ENCODE measurements at places on chromosomes 1 and 21.

- DNase-seq = no peak
Measured at GRCh38 chr1:94205639-94206038, 31.7 kb downstream of the ARHGAP29 start.

DNA sequence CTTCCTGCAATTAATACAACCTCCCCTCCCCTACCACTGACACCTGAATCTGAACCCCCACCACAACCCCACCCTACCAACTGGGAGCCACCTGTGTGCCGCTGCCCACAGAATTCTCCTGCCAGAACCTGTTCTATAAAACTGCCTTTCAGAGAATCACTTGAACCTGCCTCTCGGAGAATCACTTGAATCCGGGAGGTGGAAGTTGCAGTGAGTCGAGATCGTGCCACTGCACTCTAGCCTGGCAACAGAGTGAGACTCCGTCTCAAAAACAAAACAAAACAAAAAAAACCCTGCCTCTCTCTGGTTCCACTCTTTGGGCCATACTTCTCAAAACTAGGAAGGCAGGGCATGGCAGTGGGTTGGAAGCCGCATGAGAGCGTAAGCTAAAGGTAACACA, 5.7 kb downstream of the URB1 start:
- DNase-seq = no peak

DNA sequence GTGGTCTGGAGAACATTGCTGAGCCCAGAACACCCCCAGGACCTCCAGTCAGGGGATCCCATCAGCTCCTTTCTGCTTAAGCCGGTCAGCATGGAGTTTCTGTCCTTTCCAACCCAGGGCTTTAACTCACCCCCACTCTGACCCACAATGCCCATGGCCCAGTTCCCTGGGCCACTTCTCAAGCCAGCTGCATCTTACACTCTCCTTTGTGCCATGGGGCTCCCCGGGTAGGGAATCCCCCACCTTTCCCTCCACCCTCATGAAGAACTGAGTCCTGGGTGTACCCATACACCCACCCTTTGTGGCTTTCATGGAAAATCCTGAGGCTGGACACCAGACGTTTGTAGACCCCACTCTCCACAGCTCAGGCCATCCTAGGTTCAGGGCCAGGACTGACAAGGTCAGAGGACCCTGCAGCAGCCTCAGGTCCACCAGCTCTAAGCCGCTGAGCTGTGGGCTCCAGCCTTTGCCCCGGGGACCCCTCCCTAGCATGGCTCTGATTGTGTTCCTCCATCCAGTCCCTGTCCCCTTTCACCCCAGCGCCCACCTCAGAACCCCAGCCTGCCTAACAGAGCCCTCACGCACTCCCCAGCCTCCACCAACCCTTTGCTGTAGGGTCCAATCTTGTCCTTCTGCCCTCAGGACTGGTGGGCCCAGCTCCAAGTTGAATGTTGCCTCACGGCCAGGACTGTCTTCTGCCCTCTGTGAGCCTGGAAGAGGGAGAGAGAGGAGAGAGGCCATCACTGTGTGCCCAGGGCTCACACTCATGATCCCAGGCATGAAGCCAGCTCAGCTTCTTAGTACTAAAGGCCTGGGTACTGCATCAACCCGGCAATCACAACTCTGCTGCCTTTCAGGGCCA, 394.8 kb downstream of the MATN1 start:
- DNase-seq = no peak

GRCh38 chr21:23009360-23009759, 2011.2 kb downstream of the NCAM2 start:
- no peak for DNase-seq

DNA sequence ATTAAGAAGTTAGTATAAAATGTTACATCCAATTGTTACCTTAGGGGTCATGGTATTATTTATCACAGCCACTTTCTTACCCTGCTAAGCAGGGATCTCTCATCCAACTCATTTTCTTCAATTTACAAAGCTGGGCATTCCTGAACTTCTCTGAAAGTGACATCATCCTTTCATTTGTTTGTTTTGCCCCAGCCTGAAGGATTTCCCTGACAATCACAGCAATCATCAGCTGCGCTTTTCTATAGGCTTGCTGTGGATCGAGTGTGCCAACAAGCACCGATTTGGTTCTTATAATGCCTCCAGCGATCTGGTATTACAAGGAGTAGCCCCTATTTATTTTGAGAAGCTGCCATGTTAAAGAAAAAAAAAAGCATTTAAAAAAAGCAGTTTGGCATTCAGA, 240.2 kb downstream of the USH2A start:
- no peak for DNase-seq

DNA sequence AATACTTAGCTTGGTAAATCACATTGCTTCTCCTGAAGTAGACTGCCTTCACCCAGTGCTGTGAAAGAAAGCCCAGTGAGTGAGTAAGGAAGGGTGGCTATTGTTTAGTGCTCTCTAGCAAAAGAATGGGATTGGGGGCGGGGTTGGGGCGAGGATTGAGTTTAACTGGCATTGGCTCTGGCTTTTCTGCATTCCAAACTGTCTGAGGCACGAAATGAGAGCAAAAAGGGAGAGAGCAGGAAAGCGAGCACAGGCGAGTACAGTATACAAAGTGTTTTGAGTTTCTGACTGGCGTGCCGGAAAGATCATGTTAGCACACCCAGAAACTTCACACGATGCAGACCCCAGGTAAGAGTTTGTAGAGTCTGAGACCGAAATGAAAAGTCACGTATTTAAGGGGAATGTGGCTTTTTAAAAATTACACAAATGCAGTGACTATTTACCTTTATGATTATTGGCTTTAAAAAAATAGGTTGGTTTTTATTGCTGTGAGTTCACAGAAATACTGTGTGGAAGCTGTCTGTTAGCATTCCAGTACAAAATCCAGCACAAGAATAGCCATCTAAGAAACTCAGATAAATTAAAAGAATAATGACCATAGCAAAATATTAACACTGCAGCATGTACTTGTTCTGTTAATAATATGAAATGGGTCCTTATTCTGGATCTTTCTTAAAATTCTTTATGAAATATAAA, 155.4 kb downstream of the CLEC20A start:
- no peak for DNase-seq

- DNase-seq = no peak
Measured at GRCh38 chr1:10721381-10722321, 74.8 kb downstream of the CASZ1 start.

- DNase-seq = no peak
Measured at GRCh38 chr1:100799954-100800612, 80.5 kb downstream of the VCAM1 start.

GRCh38 chr1:243796016-243796415, 54.0 kb downstream of the AKT3 start:
- DNase-seq = no peak

- no peak for DNase-seq
Measured at GRCh38 chr1:66563094-66563800, 29.3 kb downstream of the SGIP1 start.

DNA sequence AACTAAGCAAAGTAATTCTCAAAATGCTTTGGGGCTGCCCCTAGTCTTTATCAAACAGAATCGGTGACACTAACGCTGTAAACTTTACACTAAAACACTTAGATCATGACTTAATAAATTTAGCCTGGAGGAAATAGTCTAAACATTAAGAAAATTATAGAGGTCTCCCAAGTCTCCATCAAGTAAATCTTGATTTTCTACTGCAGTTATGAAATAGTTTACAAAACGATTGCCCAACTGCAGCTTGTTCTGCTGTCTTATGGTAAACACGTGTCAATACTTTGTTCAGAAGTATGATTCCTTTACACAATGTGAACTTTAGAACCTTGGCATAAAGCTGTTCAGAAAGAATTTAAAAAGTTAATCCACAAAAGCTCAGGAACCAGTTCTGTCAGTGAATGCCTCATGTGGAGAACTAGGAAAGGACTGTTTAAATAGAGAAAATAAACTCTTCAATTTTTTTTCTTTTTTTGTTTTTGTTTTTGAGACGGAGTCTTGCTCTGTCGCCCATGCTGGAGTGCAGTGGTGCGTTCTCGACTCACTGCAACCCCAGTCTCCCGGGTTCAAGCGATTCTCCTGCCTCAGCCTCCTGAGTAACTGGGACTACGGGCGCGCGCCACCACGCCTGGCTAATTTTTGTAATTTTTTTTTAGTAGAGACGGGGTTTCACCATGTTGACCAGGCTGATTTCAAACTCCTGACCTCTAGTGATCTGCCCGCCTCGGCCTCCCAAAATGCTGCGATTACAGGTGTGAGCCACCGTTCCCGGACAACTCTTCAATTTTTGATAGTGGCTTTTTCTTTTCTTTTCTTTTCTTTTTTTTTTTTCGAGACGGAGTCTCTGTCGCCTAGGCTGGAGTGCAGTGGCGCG, 1.6 kb downstream of the DDI2 start:
- DNase-seq = no peak

DNA sequence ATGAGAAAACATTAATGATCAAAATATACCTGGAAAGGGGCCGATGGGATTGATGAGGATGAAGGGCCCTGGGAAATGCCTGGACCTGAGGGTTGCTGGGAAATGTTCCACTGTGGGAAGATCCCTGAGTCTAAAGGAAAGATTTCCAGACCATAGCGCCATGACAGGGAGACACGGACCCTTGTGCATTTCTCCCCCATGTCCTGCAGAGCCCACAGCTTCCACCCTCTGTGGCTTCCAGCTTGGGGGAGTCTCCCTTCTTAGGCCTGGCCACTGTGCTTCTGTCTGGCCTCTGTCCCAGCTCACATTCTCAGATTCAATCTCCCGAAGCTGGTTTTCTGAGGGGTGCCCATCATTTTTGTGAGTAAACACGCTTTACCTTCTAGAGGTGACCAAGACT, 1.0 kb upstream of the PRAMEF12 start:
- no peak for DNase-seq

DNA sequence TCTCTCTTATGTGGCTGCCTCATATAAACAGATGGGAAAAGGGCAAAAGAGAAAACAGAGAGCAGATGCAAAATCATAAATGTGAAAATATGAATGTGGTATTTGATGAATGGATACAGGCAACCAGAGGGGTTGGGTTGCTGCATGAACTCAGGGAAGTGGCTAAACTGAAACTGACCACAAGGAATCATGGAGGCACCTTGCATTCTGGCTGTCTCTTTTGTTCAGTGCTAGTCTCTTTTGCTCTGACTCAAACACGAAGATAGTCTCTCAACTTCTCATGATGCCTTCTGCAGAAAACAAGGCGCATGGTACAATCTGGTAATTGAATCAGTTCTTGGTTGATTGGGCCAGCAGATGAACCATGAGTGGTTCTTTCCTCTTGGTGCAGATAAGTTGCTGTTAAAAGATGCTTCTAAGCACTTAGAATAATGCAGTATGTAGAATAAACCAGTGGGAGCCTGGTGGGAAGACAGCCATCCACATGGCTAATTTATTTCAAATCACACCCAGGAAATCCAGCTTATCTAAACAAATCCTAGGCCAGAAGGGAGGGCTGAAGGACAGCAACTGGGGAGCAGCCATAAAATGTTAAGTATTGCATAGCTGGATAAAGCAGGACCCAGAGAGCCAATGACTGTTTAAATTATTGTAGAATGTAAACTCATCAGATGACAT, 64.2 kb downstream of the HLX start:
- no peak for DNase-seq

DNA sequence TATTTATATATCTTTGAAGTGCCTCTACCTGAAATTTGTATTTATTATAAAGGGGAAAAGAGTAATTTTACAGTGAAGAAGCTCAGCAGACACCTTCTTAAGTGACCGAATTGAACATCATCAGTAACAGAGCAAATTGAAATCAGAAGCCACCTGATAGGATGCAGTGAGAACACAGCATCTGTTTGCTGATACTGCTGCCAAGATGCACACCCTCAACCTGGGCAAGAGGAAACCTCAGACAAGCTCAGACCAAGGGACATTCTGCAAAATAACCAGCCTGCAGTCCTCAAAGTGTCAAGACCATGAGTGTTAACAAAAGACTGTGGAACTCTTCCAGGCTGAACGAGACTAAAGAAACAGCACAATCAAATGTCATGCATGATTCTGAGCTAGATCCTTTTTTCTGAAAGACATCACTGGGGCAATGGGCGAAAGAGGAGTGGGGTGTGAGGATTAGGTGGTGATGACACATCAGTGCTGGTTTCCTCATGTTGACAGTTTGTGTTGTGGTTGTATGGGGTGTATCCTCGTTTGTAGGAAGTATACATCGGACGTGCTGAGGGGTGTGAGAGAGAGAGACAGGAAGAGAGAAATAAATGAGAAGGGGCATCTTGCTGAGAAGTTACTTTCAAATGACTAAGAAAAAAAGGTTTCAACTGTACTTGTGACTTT, 103.7 kb downstream of the ABCA4 start:
- no peak for DNase-seq

DNA sequence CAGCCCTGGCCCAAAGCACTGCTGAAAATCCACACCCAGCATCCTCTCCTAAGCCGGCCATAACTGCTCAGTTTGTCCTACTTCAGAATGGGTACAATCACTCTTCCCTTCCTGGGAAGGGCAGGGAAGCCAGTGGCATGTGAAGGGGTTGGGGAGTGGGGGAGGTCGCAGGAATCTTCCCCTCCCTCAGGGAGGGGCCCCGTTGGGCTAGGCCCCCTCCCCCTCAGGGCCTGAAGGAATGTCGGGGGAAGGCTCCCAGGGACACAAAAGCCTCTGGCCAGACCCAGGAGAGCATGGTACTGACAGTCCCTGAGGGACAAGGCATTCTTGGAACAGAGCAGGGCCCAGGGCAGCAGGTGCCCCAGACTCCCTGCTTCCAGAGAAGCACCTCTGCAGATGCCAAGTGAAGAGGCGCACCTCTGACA, 1.2 kb downstream of the ELOVL1 start:
- no peak for DNase-seq

DNA sequence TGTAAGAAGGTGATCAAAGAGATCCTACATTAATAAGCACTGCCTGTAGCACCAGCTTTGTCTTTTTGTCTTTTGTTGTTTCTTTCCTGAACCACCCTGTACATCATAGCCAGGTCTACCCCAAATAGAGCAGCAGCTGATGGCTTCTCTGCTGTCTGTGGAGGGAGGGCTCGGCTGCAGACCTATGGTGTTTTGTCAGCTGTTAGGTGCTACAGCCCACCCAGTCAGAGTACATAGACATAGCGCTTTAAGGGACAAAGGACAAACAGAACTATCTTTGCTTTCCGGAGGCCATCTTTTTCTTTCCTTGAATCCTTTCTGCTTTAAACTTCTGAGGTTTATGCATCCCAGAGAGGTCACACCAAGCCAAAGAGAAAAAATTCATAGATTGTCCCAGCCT, 258.1 kb downstream of the ZNF648 start:
- DNase-seq = no peak

Measured in activated T-cell treated with anti-CD3 and anti-CD28 coated beads, Interleukin-2, amount 50 U/mL, for 1 hour (primary cell).